Activated CD4-positive, alpha-beta T cell treated with anti-CD3 and anti-CD28 coated beads for 24 hours (primary cell): ENCODE measurements at places on chromosomes 13 and 19.

GRCh38 chr13:44268980-44269379, 104.6 kb upstream of the SERP2 start:
- DNase-seq = no peak

DNA sequence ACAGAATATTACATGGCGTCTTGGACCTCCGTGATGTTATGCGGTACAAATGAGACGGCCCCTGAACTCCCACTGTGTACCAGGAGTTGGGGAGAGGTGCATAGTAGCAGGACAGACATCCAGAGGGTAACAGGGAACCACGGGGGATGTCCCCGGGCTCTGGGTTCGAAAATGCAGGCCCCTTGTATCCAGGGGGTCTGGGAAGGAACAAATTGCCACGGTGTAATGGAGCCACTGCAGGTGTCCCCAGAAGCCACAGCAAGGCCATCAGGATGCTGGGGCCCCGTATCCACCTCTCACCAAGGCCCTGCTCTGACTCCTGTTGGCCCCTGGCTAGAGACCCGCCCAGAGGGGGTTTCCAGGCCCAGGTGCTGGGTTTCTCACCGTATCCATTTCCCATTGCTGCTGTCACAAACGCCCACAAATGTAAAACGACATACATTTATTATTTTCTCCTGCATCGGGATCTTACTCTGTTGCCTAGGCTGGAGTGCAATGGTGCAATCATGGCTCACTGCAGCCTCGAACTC, 77.8 kb downstream of the INSR start:
- DNase-seq = peak; percentile 12

DNA sequence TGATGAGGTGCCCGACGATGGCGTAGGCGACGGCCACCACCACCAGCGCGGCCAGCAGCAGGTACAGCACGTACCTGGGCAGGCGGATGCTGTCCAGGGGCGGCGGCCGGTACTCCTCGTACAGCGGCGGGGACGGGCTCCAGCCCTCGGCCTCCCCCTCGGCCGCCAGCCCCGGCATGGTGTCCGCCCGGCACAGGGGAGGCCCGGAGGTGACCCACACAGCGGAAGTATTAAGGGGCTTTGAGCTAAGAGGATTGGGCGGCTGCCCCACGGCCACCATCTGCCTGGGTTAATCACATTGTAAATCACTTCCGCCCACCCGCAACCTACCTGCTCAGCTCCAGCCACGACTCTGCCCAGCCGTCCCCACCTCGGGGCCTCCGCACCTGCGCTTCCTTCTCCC, at the start of gene SMIM44:
Gene SMIM44 (minus strand): TSS at position 216 of the 403 bp plus-strand sequence. CDS start 38 bp downstream, at position 178.
- no peak for DNase-seq

GRCh38 chr13:80361883-80362327, 21.0 kb upstream of the SPRY2 start:
- no peak for DNase-seq

DNA sequence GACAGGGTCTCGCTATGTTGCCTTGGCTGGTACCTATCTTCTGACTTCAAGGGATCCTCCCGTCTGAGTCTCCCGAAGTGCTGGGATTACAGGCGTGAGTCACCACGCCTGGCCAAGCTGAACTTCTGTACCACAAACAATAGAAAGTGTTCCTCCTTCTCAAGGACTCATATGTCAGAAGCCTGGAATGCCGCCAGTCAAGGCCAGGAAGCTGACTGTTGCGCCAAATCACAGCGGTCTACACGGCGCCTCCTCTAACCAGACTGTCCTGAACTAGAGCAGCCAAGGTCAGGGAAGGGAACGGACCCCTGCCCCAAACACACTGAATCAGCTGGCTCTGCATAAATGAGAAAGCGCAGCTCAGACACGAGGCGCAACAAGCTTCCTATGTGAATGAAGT, 14.6 kb downstream of the RAB20 start:
- no peak for DNase-seq

GRCh38 chr13:42388326-42388725, 116.4 kb downstream of the AKAP11 start:
- no peak for DNase-seq

DNA sequence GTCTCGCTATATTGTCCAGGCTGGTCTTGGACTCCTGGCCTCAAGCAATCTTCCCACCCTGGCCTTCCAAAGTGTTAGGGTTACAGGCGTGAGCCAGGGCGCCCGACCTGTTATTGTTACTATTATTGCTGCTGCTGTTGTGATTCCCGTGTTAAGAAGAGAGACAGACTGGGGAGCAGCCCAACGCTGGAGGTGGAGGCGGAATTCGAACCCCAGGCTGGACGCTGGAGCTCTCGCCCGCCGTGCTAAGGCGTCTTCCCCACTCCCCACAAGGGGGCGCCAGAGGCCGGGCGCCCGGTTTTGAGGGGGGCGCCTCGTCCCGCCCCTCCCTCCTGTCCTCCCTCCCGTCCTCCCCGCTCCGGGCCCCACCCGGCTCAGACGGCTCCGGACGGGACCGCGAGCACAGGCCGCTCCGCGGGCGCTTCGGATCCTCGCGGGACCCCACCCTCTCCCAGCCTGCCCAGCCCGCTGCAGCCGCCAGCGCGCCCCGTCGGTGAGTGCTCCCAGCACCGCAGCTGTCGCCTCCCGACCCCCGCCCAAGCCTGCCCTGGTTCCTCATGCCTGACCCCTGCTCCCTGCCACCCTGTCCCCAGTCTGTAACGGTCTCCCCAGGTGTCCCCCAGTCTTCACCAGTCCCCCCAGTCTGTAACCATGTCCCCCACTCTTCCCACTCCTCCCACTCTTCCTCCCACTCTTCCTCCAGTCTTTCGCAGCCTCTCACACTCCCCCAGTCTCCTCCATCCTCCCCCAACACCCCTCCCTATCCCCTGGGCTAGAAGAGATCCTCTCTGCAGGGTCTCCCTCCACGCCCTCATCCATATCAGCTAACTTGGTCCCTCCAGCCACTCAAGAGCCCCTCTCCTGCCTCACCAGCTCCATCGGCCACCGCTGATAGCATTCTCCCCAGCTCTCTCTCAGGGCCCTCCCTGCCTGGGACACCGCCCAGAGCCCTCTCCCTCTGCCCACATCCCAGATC, at the start of gene EHD2:
Gene EHD2 (plus strand): TSS at position 377 of the 976 bp plus-strand sequence. CDS start 3,191 bp downstream, outside the sequence.
- DNase-seq = peak; percentile 27

DNA sequence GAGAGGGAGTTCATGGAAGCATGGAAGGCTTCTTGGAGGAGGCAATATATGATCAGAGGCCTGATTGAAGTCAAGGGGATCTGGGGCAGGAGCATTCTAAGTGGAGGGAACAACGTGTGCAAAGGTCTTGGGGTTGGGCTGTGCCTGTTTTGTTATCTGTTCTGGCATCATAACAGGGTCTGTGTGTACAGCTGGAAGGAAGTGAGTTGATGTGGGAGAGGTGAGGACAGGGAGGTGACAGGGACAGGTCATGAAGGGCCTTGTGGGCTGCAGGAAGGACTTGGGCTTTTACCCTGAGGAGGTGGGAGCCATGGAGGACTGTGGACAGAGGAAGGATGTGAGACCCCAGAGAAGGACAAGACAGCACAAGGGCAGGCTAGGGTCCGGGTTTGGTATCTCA, 1.2 kb upstream of the NFILZ start:
- no peak for DNase-seq

GRCh38 chr13:69567514-69567913, 540.1 kb upstream of the ATXN8OS start:
- DNase-seq = no peak

- no peak for DNase-seq
Measured at GRCh38 chr19:45245334-45245787, at the start of gene EXOC3L2. Gene EXOC3L2 (minus strand): TSS chr19:45245407. CDS start chr19:45239045, 6,362 bp downstream.

DNA sequence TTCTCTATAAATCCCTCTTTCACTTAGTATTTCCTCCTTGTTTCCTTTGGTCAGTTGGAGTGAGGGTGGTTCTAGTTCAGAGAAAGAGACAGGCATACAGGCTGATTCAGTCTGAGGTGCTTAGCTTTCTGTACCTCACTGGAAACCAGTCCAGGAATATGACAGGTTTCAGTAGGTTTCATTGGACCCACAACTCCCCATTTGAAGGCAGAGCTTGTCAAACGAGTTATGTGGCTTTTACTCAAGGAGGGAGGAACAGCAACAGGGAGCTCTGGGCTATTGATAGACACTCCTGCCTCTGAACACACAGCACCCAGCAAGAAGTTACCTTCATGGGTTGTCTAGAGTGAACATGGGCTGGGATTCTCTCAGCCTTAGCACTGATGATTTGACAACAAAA, 14.5 kb downstream of the ACTN4 start:
- no peak for DNase-seq

DNA sequence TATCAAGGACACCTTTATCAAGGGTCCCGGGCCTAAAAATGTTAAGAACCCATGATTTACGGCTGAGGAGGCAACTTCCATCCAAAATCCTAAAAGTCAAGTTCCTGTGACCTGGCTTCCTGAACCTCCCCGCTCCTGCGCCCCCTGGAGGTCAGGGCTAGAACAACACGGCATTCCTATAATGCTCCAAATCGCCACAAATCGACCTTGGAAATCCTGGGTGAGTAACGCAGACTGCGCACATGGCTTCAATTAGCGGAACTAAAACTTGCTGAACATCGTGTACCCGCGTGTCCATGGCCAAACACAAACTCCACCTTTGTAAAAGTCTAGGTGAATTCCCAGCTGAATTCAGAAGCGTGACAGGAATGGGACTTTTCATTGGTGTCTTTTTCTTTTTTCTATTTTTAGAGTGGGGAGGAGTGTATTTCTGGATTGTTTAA, 4.3 kb upstream of the C5AR1 start:
- peak; percentile 57 for DNase-seq

DNA sequence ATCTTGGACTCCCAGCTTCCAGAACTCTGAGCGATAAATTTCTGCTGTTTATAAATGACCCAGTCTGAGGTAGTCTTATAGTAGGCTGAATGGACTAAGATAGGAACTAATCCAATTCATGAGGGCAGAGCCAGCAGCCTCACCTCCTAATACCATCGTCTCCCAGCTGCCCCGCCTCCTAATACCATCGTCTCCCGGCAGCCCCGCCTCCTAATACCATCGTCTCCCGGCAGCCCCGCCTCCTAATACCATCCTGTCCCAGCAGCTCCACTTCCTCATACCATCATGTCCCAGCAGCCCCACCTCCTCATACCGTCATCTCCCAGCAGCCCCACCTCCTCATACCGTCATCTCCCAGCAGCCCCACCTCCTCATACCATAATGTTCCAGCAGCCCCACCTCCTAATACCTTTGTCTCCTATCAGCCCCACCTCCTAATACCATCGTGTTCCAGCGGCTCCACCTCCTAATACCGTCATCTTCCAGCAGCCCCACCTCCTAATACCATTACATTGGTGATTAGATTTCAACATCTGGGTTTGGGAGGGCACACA, 2.4 kb upstream of the ARGLU1 start:
- DNase-seq = peak; percentile 52
